ENCODE measurements at places on chromosomes 16 and 17.

GRCh38 chr16:73433731-73434307 is 385.9 kb upstream of the ZFHX3 start:
- no peak for DNase-seq

- DNase-seq, result no peak
Measured at GRCh38 chr17:68624381-68624780, 23.2 kb upstream of the FAM20A start.

GRCh38 chr17:20210180-20210579 is 201.0 kb downstream of the SPECC1 start:
- no peak for DNase-seq

- no peak for DNase-seq
Measured at GRCh38 chr16:76661691-76662235, 384.6 kb downstream of the CNTNAP4 start.

DNA sequence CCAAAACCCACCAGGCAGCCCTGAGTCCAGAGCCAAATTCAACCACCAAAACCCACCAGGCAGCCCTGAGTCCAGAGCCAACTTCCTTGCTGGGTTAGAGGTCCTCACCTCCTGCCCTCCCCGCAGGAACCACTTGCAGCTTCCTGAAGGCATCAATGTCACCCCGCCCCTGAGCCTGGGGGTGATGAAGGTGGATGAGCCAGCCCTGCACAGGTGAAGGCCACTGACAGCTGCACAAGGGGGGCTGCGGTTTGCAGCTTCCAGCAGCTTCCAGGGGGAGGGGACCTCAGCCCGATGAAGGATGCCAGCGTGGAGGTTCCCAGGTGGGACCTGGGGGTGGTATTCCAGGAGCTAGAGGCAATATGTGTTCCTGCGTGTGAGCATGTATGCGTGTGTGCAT is 7.6 kb upstream of the CSNK1D start:
- no peak for DNase-seq

DNA sequence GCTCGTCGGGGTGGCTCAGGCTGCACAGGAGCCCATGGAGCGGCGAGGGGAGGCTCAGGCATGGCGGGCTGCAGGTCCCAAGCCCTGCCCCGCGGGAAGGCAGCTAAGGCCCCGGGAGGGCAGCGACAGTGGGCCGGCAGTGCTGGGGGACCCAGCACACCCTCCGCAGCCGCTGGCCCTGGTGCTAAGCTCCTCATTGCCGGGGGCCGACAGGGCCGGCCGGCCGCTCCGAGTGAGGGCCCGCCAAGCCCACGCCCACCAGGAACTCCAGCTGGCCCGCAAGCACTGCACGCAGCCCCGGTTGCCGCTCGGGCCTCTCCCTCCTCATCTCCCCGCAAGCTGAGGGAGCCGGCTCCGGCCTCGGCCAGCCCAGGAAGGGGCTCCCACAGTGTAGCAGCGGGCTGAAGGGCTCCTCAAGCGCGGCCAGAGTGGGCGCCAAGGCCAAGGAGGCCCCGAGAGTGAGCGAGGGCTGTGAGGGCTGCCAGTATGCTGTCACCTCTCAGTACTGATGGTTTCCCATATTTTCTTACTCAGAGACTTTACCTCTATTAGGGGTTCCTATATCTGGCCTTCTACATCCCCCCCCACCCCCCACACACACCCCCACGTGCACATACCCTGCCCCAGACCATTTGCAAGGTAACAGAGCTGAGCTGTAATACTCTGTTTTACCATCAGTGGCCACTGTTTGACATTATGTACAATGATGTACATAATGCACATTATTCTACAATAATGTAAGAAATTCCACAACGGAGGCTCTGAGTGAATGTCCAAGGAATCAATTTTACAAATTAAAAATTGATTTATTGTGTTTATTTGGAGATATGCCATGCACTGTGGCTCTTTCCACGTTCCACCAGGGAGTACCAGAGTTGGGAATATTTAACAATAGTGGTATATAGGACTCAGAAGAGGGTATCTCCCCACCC is 3.7 kb upstream of the VAT1L start:
- DNase-seq, result no peak

DNA sequence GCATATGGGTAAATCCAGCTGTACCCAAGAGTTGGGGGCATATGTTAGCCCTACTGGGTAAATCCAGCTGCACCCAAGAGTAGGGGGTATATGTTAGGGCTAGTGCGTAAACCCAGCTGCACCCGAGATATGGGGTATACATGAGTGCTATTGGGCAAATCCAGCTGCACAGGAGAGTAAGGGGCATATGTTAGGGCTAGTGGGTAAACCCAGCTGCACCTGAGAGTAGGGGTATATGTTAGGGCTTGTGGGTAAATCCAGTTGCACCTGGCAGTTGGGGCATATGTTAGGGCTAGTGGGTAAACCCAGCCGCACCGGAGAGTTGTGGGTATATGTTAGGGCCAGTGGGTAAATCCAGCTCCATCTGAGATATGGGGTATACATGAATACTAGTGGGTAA is 80.9 kb downstream of the WWOX start:
- DNase-seq, result no peak

DNA sequence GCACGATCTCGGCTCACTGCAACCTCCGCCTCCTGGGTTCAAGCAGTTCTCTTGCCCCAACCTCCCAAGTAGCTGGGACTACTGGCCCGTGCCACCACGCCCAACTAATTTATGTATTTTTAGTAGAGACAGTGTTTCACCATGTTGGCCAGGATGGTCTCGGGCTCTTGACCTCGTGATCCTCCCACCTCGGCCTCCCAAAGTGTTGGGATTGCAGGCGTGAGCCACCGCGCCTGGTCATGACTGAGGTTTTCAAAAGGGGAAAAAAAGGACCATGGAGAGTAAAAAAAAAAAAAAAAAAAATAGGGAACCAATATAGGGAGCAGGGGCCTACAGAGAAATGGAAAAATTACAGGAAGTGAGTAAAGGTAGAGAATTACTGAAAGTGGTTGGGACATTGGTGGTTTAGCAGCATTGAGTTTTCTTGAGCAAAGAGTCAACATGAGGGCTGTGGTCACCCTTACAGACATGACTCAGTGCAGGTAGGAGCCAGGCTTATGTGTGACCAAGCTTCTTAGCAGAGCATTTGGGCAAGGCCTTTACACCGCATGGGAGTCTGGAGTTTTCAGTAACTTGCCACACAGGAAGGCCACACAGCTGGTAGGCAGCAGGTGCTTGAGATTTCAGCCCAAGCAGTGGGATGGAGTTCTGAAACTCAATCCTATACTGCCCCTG is 447.3 kb downstream of the HS3ST3B1 start:
- DNase-seq, result no peak

GRCh38 chr17:38636054-38636453 is 30.3 kb upstream of the SRCIN1 start:
- no peak for DNase-seq

DNA sequence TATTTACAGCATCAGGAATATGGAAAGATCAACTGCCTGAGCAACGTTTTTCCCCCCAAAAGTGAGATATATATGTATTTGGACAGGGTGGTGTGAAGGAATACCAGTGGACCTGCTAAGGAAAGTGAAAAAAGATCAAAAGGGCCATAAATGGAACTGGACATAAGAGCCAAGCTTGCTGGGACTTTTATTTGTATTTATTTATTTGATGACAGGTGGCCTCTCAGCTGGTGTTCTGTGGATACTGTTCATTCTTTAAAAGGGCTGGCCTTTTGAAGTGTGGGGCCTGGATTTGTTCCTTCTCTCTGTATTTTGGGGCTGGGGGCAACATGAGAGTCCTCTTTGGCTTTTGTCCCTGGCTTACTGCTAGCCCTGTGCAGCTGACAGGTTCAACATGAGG is 306.6 kb upstream of the N4BP1 start:
- DNase-seq, result no peak

All from stimulated activated CD8-positive, alpha-beta memory T cell treated with anti-CD3 and anti-CD28 coated beads, Interleukin-2, amount 100 ng/mL, for 1 hour (primary cell).